ENCODE measurements at places on chromosomes 5 and 9. TPM values are rescaled to one million over a fixed set of nuclear protein-coding genes. Genes with fewer than 3 reads are reported as not detected.

NR6A1 gene
- 0.39 TPM for total RNA-seq

OLFM1 gene
- total RNA-seq, result 1.2 TPM

OR1J2 gene
- total RNA-seq, result not detected

SH3TC2 gene
- 0.80 TPM for total RNA-seq

LRRC19 gene
- total RNA-seq, result not detected

MFAP3 gene
- total RNA-seq, result 39.0 TPM

SVEP1 gene
- total RNA-seq, result 2.0 TPM

FAM163B gene
- total RNA-seq, result not detected

GPR150 gene
- total RNA-seq, result 0.33 TPM

- DNase-seq, result no peak
These were observed 747.8 kb downstream of the CDH18 start for GRCh38 chr5:19240170-19240569.

GRCh38 chr9:121744002-121744686, 92.7 kb downstream of the DAB2IP start:
- no peak for DNase-seq

DNA sequence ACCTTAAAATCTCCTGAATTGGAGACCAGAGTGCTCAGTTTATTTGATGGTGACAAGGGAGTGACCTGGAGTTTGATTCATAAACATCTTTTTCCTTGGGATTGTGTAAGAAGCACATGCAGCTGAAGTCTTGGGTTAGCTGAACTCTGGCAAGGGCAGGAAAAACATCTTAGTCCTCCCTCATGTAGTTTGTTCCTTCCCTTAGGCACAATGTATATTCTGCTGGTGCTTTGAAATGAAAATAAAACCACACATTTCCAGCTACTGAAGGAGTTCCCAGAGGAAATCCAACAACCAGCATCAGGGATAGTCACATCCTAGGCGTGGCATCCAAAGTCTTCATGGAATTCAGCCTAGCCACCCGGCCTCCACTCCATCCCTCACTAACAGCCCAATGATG, 95.2 kb upstream of the PAPPA start:
- no peak for DNase-seq

GRCh38 chr5:116009806-116010205, 22.5 kb upstream of the ARL14EPL start:
- DNase-seq, result no peak

GRCh38 chr5:55226934-55227663, at the start of gene MCIDAS:
TSS of gene MCIDAS (minus strand) at chr5:55227315. CDS start at chr5:55227138, 177 bp downstream.
- DNase-seq, result no peak

- no peak for DNase-seq
These were observed 35.5 kb downstream of the MED10 start for GRCh38 chr5:6342689-6343315.

GRCh38 chr5:117497601-117498000, 923.0 kb upstream of the SEMA6A start:
- DNase-seq, result no peak

GRCh38 chr5:78858364-78858763, 126.7 kb downstream of the ARSB start:
- DNase-seq, result no peak

DNA sequence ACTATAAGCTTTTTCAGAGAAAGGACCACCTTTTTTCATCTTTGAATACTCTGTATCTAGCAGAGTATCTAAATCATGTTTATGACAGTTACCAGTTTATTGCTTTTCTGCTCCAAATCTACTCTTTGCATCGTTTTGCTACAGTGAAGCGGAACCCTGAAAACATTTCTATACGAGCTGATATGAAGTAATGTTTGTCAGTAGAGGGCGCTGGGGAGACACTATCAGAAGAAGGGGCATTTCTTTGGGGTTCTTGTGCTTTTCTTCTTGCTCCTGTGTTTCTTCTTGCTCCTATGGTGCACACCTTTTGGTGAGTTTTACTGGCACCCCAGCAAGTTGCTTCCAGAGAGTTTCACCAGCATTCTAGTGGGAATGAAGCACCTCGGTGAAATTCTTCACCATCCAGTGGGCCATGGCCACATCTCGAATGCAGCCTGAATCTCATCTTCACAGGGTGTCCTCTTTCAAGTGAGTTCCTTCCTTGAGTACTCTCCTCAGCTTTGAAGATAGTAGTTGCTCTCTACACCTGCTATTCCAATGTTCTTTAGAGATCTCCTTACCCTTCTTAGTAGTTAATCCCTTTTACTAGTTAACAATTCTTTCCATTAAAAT, 98.4 kb downstream of the FGF1 start:
- no peak for DNase-seq

- no peak for DNase-seq
These were observed 181.7 kb downstream of the KCTD16 start for GRCh38 chr5:144352330-144352729.

- no peak for DNase-seq
These were observed 895.5 kb upstream of the DMAC1 start for GRCh38 chr9:8694983-8695588.

GRCh38 chr9:91690540-91691249, 259.3 kb downstream of the ROR2 start:
- no peak for DNase-seq

DNA sequence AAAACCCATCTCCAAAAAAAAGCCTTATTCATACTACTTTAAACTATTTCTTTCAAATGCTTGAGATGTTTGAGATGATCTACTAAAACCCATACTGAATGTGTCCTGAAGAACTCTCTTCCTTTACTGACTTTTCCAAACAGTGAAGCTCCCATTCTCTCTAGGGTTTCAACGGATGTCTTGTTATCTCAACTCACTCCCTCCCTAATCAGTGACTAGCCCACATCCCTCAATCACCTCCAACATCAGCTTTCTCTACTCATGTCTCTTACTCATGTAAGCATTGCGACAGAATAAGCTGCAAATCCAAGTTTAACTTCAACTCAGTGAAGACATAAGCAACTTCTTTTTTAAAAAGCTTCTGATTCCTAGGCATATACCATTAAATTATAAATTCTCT, 42.1 kb downstream of the WDR41 start:
- no peak for DNase-seq

- DNase-seq, result no peak
These were observed 126.9 kb downstream of the NTRK2 start for GRCh38 chr9:84796404-84796803.

DNA sequence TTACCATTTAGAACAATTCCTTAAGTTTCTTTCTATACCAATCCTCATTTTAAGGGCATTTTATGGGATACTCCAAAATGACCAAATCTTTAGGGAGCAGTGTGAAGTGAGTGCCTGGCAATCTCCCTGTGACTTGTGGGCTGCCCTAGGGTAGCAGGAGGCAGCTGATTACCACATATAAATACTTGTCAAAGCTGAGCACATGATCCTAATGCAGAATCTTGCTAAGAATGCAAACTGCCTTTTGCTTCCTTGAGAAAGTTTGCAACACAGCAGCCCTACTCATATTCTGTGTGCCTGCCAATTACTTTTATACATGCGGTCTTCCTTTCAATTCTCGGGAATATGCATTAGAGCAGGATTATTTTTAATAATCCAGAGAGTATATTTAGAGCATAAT, 18.2 kb upstream of the NREP start:
- DNase-seq, result no peak

DNA sequence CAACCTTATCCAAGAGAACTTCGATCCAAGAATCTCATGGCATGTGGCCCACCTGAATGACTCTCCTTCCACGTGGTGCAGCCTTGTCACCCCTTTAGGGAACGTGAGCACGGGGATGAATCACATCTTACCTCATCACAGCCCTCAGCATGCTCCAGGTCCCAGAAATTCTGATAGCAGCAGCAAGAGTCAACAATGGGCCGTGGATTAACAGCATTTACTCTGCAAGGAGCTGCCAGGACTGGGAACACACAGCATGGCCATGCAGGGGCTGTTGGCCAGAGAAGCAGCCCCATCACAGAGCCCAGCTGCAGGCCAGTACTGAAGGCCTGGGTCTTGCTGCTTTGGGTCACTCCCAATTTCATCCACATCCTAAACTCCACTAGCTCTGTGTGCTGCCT, 150.4 kb downstream of the C5orf15 start:
- no peak for DNase-seq

DNA sequence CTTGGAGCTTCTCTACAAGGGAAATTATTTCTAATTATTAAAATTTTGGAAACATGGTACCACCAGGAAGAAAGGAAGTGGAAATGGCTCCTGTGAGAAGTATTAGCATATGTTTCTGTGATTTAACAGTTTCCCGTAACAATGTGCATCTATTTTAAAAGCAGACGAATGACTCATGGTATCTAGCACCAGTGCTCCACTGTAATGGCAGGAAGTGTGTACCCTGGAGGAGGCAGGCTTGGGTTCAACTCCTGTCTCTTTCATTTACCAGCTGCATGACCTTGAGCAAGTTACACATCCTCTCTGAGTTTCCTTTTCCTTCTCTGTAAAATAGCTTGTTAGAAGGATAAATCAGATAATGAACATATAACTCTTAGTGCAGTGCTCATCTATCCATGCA, 41.0 kb upstream of the ANGPTL2 start:
- DNase-seq, result no peak

- peak; percentile 38 for DNase-seq
These were observed 171.3 kb downstream of the RGS3 start for GRCh38 chr9:113634596-113635515.

All from chondrocyte (in vitro differentiated cells).